ENCODE measurements at places on chromosomes 2 and 18.

DNA sequence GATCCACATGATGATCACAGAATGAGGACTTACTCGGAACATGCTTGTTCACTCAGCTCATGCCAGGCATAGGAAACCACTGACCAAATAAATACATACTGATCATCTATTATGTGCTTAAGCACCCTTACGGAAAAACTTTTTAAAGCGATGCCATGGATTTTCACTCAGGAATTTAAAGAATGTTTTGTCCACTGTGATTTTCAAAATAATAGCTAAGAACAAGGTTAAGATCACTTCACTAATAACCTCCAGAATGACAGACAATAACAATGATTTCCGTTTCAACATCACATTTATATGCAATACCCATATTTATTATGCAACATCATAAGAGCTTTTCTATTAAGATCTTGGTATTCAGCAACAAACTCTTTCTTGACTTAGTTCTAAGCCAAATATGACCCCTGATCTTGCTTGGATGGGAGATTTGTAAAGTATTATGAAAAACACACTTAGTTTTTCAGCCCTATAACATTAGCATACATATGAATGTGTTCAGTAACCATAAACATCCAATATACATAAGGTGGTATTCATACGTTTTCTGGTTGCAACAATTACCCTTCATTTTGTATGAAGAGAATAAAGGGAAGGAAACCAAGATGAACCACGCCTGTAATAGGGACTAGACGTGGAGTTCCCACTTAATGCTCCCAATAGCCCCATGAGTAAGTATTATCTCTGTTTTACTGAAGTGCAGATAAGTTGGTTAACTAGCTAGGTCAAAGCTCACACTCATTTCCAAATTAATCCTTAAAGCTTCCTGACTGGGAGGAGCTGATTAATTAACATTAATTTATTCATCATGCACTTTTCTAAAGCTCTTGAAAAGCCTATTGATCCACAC is 1.9 kb downstream of the CD302 start:
- DNase-seq: no peak

- no peak for DNase-seq
Measured at GRCh38 chr2:69466728-69467127, 29.5 kb upstream of the NFU1 start.

- no peak for DNase-seq
Measured at GRCh38 chr2:214484701-214485100, 73.8 kb downstream of the VWC2L start.

DNA sequence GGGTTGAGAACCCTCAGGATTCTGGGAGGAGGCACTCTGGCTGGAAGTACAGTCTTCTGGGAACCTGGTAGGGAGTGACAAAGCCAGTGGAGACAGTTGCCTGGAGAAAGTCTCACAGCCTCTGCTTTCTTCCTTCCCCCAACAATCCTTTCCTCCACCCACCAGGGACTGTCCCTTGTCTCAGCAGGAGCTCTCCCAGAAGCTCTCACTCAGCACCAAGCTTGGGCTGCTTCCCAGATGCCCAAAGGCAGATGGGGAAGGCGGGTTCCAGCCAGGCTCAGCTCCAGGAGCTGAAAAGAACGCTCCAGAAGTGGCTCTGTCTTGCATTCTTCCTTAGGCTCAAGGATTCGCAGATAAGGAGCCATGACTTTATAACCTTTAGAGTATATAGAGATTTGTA is 7.6 kb upstream of the NAGK start:
- DNase-seq: no peak

GRCh38 chr2:57753636-57754035 is 293.0 kb upstream of the VRK2 start:
- no peak for DNase-seq
